Stimulated activated CD8-positive, alpha-beta memory T cell treated with anti-CD3 and anti-CD28 coated beads, Interleukin-7, amount 100 ng/mL, for 1 hour (primary cell): ENCODE measurements at places on chromosomes 1 and 21.

DNA sequence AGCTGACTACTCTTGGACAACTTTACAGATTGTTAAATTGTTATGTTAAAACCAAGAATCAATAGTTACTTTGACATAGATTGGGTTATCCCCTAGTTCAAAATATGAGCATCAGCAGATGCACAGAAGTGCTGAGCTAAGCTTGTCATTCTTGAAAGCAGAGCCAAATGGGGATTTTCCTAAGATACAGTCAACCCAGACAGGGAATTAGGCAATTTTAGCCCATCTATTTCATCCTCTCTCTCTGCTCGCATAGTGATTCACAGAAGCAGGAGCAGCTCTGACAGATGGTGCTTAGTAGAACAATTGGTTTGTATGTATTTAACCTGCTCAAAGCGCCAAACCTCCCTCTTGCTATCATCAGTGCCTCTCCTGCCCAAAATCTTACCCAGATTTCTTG lies 27.9 kb upstream of the PRRC2C start:
- DNase-seq = no peak

DNA sequence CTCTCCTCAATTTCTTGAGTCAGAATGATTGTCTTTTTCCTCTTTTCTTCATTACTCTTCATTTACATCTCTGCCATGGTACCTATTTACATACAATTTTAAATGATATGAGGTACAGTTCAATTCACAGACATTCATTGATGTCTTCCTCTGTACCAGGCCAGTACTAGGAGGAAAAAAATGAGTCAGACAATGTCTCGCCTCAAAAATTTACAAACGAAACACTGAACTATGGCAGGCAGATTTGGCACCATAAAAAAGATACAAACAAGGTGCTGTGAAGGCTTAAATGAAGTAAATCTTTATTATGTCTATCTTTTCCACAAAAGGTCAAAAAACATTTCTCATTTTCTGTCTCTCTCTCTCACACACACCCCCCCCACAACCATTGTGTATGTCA lies 71.0 kb downstream of the RGS13 start:
- no peak for DNase-seq

DNA sequence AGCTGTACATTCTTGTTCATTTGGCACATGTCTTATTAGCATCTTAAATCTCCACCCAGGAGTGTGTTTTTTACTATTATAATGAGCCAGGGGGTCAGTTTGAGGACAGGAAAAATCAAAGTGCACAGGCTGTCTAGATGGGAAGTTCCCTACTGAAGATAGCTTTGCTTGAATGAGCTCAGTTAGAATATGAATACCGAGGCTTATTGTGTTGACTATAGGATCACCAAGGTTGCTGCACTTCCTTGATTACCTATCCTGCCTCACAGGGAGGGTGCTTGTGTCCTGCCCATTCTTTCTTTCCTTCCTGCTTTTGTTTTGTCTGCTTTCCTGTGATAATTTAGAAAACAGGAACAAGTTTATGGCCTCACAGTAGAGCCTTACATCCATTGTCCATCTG lies 16.3 kb downstream of the PHGDH start:
- no peak for DNase-seq

DNA sequence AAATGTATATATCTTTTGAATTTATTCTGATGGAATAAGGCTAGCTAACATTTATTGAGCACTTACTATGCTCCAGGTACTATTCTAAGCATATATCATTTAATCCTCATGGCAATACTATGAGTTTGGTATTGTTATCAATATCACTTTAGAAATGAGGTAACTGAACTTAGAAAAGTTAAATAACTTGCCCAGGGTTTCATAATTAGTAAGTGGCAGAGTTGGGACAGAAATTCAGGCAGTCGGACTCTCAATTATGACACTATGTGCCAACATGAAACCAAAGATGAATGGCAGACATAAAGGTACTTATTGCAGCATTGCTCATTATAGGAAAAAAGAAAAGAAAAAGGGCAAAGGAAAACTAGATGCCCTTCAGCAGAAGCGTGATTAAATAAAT lies 48.2 kb downstream of the RAB3GAP2 start:
- no peak for DNase-seq

DNA sequence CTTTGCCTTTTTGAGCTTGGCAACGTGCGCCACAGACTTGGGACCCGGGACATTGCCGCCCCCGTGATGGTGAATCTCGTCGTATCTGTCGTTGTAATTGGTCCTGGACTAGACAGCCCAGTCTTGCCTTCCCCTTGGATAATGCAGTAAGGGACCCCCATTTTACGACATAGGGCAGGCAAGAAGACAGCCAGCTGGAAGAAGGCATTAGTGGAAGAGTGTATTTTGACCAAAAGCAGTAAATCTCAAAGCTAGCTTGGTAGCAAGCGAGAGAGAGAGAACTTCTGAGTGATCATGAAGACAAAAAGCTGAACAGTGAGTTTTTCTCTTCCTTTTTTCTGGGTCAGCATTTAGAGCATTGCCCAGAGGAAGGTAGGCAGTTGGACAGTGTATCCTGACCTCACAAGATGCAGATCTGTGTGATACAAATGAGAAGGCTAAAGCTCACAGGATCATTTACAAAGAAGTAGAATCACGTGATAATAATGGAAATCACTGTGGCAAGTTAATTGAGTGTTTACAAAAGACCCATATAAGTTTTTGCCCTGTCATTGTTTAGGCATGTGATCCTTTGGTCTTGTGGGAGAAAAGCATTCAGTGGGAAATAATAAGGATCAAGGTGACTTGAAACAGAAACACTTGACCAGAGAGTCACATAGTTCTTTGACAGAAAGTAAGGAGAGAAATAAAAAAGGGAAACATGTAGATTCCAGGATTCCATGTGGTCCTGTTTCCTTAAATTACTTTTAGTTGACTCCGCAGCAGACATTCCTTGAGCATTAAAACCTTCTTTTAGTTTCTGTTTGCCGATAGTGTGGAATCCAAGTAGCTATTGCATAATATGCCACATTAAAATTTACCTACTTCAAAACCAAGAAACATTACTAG lies 66.3 kb downstream of the CNST start:
- DNase-seq = no peak

GRCh38 chr1:151565502-151566189 lies 25.5 kb downstream of the TUFT1 start:
- no peak for DNase-seq

- DNase-seq = no peak
These were observed 113.6 kb upstream of the GRIK3 start for GRCh38 chr1:37147906-37148305.

GRCh38 chr1:100631015-100631551 lies 88.5 kb upstream of the VCAM1 start:
- no peak for DNase-seq

DNA sequence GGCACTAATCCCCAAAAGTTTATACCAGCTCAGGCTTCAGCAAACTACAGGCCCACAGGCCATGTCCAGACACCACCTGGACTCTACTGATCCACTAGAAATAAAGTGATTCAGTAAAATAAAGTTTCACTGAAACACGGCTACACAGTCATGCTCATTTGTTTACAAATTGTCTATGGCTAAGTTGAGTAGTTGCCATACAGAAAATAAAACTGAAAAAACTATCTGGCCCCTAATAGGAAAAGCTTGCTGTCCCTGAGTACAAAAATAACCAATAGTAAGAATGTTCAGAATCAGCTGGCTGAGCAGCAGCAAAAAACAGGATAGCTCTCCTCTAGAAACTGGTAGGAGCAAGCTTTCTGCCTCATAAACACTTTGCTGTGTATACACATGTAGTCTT lies 221.5 kb downstream of the RERE start:
- no peak for DNase-seq

GRCh38 chr1:107622966-107623365 lies 342.0 kb downstream of the VAV3 start:
- no peak for DNase-seq

- DNase-seq = no peak
These were observed 7.6 kb upstream of the NFASC start for GRCh38 chr1:204863024-204863423.

DNA sequence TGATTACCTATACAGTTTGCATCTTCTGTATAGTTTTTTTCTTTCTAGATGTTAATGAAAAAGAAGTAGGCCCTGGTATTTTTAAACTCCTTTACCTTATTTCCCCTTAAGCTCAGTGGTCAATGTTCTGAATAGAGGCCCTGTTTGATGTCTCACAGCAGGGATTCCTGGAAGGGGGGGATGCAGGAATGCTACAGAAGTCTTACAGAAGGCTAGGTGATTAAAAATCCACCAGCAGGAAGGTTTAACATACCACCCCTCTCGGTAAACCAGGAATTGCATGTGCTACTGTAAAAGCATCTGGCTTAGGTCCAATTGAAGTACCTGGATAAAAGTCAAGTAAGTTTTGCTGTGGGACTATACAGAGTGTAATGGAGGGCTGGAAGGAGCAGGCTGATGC lies 78.3 kb downstream of the NOS1AP start:
- DNase-seq = no peak

DNA sequence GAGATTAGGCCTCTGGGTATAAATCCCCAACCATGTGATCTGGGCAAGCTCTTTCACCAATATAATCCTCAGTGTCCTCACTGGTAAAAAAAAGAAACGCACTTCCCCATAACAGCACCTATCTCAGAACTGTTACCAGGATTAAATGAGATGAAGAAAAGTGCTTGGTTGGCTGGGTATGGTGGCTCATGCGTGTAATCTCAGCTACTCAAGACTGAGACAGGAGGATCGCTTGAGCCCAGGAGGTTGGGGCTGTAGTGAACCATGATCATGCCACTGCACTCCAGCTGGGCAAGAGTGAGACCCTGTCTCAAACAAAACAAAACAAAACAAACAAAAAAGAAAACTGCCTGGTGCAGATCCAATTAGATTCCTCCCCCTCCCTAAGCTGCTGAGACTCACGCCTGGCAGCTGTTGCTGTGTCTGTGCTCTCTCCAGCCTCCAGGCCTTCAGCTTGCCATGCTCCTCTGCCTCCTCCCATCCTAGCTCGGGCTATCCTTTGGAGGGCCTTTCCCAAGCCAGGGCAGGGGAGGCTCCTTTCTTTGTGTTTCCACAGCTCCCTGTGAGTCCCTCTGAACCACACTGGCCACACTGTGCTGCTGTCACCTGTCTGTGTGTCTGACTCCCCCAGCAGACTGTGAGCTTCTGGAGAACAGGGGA lies 19.0 kb downstream of the CYB5RL start:
- DNase-seq = no peak
